Activated CD4-positive, alpha-beta T cell treated with anti-CD3 and anti-CD28 coated beads, Interleukin-2, amount 50 U/mL, for 24 hours (primary cell): ENCODE measurements at places on chromosomes 3 and 15.

DNA sequence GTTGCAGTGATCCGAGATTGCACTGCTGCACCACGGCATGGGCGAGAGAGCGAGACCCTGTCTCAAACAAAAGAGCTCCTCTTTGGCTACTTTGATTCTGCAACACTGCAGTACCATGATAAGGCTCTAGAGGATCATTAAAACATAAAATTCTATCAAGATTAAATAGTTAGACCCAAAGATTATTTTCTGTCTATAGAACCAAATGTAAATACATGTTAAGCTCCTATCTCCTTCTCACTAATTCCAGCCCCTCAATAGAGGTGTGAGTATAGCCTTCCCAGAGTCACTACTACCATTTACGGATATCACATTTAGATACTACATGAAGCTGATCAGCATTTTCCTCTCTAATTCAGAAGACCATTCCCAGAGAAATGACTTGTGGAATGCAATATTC, 4.3 kb upstream of the MUC13 start:
- DNase-seq, result no peak

GRCh38 chr3:185763347-185764005, 61.4 kb downstream of the IGF2BP2 start:
- no peak for DNase-seq

GRCh38 chr3:119990888-119991287, 103.4 kb downstream of the GSK3B start:
- DNase-seq, result no peak

GRCh38 chr3:189947948-189948723, 172.6 kb downstream of the P3H2 start:
- DNase-seq, result no peak

GRCh38 chr3:127539366-127540060, 51.0 kb downstream of the TPRA1 start:
- no peak for DNase-seq

GRCh38 chr15:28933710-28934445, 48.1 kb downstream of the APBA2 start:
- no peak for DNase-seq

- DNase-seq, result no peak
Measured at GRCh38 chr3:133620066-133620784, 41.5 kb downstream of the TOPBP1 start.

DNA sequence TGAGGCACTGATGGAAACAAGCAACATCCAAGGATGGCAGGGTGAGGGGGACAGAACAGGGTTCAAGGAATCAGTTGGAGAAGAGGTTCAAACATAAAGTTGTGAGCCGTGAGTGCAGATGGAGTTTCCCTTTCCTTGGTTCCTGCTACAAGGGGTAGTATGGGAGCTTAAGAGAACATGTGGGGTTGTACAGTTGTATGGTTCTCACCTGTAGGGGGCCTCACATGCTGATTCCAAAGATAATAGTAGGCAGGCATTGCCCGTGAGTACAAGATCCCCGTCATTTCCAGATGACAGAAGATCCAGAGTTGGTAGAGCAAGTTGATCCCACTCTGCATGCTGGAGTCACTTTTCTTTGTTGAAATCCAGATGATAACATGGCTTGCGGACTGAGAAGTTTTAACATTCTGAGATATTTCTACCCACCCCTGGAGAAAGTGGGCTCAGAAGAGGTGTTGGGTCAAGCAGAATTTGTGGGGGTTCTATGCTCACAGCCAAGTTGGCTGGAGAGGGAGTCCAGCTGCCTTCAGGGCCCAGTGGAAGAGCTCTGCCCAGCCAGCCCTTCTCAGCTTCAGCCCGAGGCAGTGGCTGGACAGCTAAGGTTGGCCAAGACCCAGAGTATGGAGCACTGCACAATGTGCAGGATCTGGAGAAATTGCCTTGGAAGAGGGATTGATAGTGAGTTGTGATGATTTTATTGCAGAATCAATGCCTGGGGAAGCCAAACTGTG, 141.8 kb downstream of the THSD4 start:
- no peak for DNase-seq

- no peak for DNase-seq
Measured at GRCh38 chr3:62567097-62568021, 194.0 kb upstream of the FEZF2 start.

- DNase-seq, result no peak
Measured at GRCh38 chr3:34268032-34268709, 469.7 kb downstream of the PDCD6IP start.

DNA sequence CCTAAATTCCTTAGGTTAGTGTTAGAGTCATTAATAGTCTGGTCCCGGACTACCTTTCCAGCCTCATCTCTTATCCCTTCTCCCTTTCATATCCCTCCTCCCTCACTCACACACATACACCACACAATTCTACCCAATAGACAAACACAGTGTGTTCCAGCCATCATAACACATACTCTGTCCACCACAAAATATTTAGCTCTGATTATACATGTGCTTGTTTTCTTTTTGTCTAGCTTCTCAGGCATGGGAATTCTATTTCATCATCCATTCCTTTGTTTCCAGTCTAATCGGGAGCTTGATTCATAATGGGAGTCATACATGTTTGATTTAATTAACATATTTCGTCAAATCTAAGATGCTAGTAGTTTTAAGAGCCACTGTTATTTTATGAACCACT, 161.8 kb upstream of the BFSP2 start:
- DNase-seq, result no peak
